Stimulated activated naive CD4-positive, alpha-beta T cell (primary cell): ENCODE measurements at places on chromosomes 2 and 18.
A peak's percentile ranks its signal among the peaks of the same experiment; 100 is the strongest.

GRCh38 chr2:11540148-11540995, 6.5 kb downstream of the GREB1 start:
- no peak for DNase-seq

DNA sequence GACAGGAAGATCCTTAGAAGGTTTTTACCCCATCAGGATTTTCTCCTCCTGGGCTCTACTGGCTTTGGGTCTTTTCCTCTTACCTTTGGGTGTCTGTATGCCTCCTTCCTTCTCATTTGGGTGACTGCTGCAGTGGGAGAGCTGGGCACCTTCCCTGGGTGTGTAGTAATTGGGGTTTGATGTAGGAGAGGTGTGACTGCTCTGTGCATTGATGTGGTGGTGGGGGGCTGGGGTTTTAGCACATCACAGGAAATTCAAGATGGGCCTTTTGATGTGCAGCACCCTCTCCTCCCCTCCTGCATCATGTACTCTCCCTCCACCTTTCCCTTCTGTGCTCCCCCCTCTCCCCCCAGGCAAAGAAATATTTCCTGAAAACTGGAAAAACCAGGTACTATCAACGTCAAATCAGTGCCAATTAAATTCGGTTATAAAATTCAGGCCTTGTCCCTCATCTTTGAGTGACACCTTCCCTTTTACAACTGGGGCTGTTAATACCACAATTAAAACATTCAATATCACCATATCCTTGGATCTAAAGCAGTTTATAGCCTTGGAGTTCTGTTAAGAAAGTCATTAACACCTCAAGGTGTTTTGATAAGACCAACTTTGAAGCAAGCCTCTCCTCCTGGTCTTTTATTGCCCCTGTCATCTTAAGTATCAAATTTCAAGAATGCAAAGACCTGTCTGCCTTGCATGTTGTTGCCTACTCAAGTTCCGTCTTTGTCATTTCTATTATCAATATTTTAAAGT, 23.3 kb downstream of the EDAR start:
- peak; percentile 18 for DNase-seq

DNA sequence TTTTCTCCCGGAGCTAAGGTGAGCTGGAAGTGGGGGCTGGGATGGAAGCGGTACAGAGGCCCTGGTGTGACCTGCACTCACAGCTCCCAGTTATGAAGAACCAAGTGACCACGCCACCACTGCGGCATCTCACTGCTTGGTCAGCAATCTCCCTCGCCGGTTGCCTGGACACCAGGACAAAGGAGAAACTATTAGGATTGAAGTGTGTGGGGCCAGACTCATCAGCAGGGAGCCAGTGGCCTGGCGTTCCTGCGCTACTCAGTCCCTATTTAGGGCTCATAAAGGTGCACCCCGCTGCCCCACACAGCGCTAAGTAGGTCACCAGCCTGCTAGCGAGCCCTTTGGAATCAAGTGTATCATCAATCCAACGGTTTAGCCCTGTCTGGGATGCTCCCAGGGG, 82.9 kb downstream of the ZCCHC2 start:
- DNase-seq: no peak

DNA sequence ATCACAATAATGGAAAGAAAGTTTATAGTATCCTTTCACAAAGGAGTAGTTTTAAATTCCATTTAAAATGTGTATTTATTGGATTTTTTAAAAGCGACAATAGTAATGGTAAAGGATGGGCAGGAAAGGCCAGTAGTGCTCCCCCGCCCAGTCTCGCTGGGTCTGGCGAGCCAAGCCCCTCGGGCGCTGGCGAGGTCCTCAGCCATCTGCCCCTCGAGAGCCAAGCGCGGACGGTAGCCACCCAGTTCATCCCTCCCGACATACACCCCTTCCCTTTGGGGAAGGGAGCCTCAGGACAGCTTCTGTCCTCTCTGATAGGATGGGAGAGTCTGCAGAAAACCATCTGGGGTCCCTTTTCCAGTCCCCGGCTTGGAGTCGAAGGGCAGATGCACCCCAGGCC, 45.2 kb downstream of the BOLA3 start:
- DNase-seq: no peak

- no peak for DNase-seq
Measured at GRCh38 chr2:58109481-58109880, 62.9 kb downstream of the VRK2 start.

DNA sequence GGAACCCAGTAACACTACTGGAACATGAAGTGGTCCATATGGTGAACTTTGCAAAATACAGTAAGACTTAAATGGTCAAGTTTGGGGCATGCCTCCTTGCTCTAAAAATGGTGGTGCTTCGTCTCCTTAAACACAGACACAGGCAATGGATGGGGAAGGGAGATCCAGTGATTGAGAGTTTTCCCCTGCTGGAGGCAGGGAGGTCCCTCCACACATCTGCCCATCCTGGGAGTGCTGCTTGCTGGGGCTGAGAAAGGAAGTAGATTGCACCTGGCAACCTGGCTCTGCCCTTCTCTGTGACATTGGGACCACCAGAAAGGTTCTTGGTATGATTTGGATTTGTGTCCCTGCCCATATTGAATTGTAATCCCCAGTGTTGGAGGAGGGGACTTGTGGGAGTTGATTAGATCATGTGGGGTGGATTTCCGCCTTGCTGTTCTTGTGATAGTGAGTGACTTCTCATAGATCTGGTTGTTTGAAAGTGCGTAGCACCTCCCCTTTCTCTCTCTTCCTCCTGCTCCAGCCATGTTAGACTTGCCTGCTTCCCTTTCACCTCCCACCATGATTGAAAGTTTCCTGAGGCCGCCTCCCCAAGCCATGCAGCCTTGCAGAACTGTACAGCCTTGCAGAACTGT, 35.4 kb upstream of the SKOR2 start:
- no peak for DNase-seq
